ENCODE measurements at places on chromosomes 7 and 10.

DNA sequence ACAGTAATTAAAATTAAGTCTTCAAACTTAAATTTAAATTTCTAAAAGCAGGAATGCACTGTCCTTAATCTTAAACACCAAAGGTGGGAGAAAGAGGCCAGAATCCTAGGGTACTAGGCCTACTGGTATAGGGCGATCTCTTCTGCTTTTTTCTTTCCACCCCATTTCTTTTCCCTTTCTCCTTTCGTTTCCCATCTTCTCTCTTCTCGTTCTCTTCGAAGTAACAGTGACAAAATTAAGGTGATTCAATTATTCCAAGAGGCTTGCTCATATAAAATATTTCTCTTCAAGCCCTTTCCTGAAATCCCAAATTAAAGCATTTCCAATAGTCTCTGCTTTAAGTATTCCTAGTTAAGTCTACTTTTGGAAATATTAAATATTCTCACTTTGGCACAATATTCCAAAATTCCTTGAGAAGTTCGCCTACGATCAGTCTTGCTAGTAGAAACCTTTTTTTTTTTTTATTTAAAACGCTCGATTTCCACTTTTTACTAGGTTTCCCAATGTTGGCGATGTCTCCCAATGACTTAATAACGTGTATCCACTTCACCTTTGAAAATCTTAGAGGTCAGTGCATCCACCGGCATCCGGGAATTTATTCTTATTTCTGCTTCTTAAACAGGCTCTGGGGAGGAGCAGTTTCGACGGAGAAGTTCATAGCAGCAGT lies 765 bp upstream of the LCOR start:
- no peak for DNase-seq

DNA sequence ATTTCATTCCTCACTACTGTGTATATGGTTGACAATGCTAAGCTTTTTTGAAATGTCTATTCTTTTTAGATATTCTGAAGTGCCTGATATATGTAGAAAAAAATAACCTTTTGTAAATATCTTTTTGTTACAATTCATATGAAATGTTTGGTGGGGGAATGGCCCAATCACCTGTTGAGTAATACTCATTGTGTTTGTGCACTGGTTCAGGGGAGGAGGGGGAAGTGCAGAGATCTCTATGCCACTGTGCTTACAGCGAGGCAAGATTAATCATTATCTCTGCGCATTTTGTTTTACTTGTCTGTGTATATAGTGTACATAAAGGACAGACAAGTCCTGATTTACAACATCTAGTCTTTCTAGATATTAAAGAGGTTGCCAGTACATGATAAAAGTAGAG lies 25.2 kb downstream of the NUP42 start:
- no peak for DNase-seq

DNA sequence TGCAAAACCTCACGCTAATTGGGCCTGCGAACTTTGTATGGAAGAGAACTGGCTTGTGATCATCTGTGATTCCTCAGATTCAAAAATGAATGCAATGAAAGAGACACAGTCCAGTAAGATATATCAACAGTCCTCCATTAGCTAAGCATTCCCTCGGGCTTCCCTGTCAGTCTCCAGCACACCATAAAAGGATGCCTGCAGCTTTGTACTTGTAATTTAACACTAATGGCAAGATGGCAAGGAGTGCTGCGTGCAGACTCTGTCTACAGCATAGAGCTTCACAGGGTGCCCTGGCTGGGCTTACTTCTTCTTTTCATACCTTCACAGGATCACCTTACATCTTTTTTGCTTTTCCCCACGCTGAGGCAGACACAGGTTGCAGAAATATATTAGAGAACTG lies 200.0 kb downstream of the GFRA1 start:
- DNase-seq = no peak

DNA sequence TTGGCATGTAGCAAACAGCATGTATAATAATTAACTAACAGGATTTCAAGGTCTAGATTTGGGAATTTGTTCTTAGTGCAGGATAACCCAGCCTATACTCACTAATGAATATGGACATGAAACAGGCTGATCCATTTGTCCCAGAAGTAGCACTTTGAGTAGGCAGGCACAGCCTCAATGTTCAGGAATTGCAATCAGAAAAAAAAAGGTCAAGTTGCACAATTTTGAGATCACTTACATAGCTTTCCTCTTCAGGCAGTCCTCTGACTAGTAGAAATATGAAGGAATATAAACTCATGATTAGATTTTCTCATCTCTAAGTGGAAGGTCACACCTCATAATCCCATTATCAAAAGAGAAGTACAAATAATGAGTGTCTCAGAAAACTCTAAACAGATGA lies 921.4 kb upstream of the CELF2 start:
- no peak for DNase-seq

DNA sequence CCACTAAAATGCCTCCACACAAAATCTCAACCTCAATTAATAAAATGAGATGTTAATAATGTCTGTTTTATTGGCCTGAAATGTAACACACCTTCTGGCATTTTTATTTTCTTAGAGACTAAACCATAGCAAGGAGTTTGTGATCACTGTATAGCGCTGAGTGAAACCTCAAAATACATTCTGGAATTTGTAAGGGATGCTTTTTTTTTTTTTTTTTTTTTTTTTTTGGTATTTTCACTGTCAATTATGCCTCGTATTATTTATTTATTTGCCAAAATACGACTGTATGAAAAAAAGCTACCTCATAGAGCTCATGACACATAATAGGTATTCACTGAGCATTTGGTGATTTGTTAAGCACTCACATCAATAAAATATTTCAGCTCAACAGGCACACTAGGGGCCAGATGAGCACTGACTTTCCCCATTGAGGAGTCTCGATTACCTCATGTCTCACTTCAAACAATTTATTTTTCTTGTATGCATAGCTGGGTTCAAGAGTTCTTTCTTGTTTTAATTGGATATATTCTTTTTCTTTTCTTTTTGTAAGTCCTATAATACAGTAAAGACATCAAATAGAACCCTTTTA lies 36.5 kb downstream of the SEMA3C start:
- no peak for DNase-seq

DNA sequence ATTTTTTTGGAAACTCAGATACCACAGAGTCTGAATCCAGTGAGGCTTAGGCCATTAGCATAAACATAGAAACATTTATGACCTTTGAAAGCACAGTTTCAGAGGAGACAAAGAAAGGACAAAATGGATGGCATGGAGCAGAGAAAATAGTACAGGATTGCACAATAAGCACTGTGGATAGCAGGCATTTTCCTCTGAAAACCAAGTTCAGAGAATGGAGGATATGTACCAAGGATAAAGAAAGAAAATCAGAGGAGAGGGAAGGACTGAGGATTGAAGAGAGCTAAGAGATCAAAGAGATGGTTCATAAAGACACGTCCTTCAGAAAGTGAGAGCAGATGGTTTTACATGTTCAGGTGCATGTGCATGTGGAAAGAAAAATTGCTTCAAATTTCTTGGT lies 707.2 kb upstream of the CELF2 start:
- DNase-seq = no peak

- no peak for DNase-seq
These were observed 71.9 kb upstream of the TNS3 start for GRCh38 chr7:47653550-47654411.

GRCh38 chr10:14798636-14799035 lies 23.9 kb upstream of the FAM107B start:
- no peak for DNase-seq

GRCh38 chr7:143905509-143905908 lies 3.5 kb upstream of the TCAF1 start:
- no peak for DNase-seq

DNA sequence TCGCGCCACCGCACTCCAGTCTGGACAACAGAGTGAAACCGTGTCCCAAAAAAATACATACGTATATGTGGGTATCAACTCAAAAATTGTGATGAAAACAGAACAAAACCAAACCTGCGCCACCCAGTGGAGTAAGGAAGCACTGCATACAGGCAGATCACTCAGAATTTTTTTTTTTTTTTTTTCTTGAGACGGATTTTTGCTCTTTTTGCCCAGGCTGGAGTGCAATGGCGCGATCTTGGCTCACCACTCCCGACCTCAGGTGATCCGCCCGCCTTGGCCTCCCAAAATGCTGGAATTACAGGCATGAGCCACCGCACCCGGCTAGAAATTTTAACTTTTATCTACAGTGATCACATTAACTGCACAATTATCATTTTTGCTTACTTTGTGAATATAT lies 9.1 kb upstream of the TMEM236 start:
- peak; percentile 65 for DNase-seq

- DNase-seq = no peak
These were observed 30.5 kb upstream of the ZNF273 start for GRCh38 chr7:64872351-64873154.

- no peak for DNase-seq
These were observed 246.2 kb downstream of the ETV1 start for GRCh38 chr7:13743226-13743625.

DNA sequence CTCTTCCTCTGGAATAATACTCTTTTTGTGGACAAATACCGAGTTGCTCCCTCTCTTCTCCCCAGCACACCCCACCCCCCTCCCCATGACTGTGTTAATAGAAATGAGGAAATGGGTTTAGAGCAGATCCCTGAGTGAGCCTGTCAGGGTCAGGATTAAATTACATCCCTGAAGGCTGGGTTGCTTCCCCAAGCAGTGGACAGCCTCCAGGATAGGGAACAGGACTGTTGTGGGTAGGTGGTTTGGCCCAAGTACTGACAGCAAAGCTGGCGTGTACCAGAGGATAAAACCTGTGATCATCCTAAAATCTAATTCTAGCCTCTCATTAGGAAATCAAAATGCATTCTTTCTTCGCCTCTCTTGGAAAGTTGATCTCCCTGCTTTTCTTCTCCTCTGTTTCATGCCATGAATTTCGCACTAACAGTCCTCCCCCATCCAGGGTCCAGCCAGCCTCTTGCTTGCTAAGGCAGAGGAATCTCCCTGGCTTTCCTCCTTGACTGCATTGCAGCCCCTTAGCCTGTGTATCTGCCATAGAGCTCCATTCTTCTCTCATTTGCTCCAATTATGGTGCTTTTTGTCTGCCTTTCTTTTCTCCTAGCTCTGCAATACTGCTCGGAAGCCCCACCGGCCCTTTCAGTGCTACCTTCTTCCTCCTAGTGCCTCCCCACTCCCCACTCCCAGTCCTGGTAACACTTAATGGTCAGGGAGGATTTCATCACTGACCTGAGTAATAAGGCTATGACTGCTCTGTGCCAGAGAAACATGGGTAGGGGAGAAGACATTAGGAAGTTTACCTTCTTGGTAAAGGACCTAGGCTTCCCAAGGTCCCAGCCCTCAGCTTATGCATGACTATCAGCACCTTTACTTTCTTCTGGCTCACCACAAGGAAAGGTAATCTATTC lies 8.4 kb downstream of the LRRC4 start:
- DNase-seq = no peak

GRCh38 chr10:13382703-13383398 lies 34.8 kb upstream of the SEPHS1 start:
- no peak for DNase-seq

- DNase-seq = no peak
These were observed 51.8 kb upstream of the FRMD4A start for GRCh38 chr10:14382531-14382930.

DNA sequence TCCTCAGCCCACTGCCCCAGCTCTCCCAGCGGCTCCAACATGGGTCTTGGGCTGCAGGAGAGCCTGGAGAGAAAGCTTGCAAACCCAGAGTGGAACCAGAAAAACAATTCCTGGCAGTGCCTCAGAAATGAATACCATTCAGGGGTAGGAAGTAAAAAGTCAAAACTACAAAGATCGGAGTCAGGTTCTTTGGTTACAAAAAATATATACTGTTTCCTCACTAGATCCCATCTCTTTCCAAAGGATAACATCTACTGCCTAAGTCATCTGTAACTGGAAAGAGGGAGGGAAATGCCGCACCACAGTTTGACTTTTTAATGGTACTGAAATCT lies 14.9 kb downstream of the CREB3L2 start:
- no peak for DNase-seq

DNA sequence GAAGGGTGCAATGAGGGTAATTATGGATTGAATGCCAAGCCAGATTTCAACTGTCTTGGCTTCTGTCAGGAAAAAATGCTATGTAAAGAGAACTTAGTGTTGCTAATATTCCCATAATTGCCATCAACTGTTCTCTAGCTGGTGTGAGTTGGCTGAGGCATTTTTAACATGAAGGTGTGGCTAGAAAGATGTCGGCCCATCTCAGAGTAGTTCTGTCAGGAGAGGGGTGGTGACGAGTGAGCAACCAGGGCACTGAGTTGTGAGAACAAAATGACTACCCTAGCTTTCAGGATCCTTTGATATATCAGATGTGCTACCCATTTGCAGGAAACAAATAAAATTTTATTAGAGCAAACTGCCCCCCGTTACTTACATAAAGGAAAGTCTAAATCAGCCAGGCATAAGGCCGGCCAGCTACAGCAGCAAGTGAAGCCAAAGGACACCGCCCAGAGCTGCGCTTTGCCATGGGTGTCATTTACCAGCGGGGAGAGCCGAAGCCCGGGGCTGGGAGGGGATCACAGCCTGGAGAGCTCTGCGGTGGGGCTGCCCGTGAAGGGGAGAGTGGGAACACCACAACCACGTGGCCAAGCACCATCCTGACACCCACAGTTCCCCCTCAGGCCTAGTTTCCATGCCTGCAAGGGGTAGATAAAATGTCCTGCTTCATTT lies 141.4 kb downstream of the ICA1 start:
- no peak for DNase-seq

DNA sequence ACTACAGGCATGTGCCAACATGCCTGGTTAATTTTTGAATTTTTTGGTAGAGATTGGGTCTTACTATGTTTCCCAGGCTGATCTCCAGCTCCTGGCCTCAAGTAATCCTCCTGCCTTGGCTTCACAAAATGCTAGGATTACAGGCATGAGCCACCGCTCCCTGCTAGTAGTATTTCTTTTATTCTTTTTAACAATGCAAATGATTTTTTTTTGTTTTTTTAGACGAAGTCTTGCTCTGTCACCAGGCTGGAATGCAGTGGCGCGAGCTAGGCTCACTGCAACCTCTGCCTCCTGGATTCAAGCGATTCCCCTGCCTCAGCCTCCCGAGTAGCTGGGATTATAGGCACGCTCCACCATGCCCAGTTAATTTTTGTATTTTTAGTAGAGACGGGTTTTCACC lies 58.1 kb downstream of the SVIL start:
- DNase-seq = no peak

DNA sequence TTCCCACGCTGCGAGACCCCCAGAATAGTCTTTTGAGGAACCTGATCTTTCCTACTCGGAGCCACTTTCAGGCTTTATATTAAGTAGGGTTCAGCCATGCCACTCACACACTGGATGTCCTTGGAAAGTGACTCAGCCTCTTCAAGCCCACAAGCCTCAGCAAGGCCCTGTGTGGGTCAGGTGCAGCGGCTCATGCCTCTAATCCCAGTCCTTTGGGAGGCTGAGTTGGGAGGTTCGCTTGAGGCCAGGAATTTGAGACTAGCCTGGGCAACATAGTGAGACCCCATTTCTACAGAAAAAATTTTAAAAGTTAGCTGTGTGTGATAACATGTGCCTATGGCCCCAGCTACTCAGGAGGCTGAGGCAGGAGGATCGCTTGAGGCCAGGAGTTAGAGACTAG lies 119.7 kb upstream of the TNRC18 start:
- no peak for DNase-seq

DNA sequence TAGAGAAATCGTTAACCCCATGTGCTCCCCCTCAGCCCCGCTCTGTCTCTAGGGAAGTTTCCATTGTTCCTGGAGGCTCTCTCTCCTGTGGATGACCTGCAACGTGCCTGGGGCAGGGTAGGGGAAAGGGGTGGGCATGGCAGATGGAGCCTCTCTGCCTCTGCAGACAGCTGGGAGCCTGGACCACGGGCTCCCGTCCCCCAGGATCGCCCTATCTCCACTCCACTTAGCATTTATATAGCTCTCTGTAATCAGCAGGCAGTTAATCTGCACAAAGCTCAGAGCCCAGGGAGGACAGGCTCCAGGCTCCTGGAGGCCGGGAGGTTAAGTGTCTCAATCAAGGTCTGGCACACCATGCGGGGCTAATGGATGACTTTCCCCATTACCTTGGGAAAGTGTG lies 369.7 kb downstream of the PLXNA4 start:
- no peak for DNase-seq
